Dermis blood vessel endothelial cell (primary cell): ENCODE measurements at places on chromosomes 11 and 22. TPM values are rescaled to one million over a fixed set of nuclear protein-coding genes. Genes with fewer than 3 reads are reported as not detected.

DBX1 gene
- not detected in 2 replicates for total RNA-seq

PRG3 gene
- total RNA-seq = not detected in 2 replicates

A4GALT gene
- 52.5 and 60.2 TPM in 2 replicates for total RNA-seq

STX5 gene
- 34.4 and 36.8 TPM in 2 replicates for total RNA-seq

GRCh38 chr22:23831781-23832180 lies 7.0 kb downstream of the DERL3 start:
- DNase-seq = no peak

DNA sequence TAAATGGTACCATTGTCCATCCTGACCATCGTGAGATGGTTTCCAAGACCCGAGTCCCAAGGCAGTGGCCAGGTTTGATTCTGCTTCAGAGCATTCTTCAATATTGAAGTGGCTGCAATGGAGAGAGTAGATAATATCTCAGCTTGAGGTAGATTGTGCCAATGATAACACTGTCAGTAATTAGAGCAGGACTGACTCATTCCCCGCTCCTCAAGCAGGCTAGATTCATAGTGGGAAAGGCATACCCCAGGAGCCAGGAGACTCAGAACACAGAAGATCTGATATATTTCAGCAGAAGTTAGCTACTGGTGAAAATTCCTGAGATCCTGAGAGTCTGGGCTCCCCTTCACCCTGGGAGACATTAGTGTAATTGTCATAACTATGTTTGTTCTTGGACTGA lies 55.6 kb upstream of the LARGE1 start:
- DNase-seq = no peak

DNA sequence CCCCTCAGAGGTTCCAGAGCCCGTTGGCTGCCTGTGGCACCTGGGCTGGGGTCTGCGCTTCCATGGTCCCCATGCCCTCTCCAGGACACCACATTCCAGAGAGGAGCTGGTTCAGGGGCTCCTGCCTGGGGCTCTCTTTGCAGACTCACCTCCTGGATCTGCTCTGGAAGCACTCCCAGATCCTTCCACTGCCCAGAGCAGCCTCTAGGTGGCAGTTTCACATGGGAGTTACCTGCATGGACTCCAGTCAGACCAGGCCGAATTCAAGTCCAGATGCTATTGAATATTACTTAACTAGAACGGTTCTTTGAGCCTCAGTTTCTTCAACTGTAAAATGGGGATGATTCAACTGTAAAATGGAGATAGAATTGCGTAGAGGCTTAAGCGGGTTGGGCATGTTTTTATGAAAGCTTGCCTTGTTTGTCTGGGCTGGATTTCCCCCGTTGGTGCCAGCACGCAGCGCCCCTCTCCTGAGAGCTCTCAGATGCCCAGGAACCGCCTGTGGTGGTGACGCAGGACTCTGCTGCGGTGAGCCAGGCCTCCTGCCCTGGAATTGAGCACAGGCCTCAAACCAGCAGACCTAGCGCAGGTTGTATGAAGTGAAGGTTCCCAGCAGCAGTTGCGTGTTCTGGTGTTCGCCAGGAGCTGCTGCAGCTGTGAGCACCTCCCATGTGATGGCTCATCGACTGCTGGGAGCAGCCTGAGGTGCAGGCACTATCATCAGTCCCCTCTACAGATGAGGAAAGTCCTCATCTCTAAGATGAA lies 44.2 kb downstream of the LMO1 start:
- DNase-seq = peak; percentile 73

DNA sequence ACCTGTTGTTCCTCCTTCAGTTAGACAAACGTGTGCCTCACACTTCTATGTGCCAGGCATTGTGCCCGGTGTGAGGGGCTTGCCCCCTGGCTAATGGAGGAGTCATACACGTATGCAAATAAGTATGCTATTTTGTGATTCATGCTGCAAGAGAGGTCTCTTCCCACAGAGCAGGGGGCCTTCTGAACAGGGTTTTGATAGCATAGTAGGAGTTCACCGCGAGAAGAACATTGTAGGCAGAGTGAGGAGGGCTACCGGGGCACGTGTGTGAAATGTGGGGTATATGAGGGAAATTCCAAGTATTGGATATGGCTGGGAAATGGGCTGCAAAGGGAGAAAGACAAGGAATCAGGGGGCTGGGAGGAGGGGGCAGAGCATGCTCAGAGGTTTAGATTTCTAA lies 84.5 kb downstream of the NECTIN1 start:
- DNase-seq = no peak

DNA sequence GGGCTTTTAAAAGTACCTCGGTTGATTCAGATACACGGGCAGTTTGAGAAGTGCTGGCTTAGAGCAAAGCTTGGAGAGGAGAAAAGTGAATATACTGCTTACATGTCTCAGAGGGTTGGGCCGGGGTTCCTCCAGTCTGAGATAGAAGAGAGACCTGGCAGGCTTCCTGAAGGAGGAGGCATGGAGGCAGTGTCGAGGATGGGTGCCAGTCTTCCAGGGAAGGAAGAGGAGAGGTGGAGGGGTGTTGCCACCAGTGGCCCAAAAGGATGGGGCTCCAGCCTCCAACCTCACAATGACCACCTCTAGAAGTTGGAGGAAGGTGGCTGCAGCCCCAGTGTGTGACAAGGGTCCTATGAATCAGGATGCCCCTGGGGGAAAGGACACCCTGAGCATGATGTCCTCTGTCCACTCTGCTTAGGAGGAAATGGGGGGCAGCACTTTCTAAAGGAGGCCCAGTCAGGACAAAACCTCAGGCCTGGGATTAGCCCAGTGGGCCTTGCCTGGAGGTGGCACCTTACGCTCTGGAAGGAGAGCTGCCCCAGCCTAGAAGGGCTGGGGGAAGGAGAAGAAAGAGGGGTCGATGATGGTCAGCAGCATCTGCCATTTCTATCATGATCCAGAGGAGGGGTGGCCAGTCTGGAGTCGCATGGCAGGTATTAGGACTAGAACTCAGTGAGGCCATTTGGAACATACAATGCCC lies 65.2 kb downstream of the CD82 start:
- DNase-seq = no peak

DNA sequence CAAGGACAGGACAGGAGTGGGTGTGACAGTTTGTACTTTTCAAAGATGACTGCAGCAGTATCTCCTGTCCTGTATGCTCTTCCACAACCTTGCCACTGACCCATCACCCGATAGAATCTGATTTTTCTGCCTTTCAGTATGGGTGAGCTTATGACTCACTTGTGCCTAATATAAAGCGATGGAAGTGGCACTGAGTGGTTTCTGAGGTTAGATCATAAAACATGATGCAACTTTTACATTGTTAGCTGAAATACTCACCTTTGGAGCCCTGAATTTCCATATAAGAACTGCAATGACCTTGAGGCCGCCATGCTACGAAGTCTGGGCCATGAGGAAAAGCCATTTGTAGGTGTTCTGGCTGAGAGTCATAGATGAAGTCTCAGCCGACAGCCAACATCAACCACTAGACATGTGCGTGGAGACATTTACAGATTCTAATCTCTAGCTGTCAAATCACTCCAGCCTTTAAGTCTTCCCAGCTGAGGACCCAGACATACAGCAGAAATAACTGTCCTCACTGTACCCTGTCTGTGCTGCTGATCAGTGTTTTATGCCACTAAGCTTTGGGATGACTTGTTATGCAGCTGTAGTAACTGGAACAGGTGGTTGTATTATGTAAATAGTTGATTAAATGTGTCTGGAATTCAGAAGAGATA lies 105.9 kb upstream of the ARHGAP20 start:
- DNase-seq = no peak

DNA sequence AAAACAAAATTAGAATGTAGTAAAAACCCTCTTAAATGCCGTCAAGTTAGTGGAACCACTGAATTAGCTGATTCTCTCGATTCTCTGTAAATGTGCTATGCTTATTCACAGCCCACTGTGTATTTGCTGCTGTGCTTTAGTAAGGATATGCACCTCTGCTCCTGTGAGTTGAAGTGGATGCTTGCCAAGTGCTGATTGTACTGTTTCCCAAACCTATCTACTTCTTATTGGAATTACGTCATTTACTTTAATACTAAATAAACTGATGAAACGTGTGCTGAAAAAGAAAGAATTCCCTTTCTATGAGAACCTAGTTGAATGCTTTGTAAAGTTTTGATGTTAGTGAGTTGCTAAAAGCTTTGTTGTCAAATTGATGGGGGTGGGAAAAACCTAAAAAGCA lies 158.4 kb downstream of the LRRC4C start:
- no peak for DNase-seq

DNA sequence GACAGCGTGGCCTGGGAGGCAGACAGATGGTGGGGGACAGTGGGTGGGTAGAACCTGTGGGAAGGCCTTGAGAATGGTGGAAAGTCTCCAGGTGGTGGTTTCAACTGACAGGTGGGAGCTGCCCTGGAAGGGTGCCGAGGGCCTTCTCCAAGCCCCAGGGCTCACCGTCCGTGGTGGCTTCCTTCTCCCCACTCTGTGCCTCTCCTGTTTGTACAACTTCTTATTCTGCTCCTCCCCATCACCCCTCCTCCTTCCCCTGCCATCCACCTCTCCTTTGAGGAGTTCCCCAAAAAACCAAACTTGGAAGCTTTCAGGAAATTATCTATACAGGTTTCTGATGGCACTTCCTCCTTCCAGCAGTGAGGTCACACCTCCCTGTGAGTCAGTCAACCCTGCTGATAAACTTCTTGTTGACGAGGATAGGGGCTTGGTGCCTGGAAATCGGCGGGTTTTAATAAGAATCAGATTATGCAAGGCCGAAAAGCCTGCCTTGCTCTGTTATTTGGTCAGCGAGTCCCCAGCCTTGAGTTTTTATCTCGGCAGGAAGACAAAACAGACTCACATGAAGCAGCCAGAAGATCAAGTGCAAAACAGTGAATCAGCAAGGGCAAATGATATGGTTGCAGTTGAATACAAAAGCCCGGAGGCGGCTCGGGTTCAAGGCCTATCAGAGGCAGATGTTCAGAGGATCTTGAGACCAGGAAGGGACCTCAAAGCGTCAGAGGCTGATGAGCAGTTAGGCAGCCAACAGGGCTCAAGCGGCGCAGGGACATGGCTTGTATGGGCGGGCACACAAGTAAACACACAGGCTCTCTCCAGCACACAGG lies 9.5 kb upstream of the ST3GAL4 start:
- peak; percentile 69 for DNase-seq

- DNase-seq = no peak
Measured at GRCh38 chr11:15072551-15073143, 746 bp upstream of the CALCB start.

DNA sequence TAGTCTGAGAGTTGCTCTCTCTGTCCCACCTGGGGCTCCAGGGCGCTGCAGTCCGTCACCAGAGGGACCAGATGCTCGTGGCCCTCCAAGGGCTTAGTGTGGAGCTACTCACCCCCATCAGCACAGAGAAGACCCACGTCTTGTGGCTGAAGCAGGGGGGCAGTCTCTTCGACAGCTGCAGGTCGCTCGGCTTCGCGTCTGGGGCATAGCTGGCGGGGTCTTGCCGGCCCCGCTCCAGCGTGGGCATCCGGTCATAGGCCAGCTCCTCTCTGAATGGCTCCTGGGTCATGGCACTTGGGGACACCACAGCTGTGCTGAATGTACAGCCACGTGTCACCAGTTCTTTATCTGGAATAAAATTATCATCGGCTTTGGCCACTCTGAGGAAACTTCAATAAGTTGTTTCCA lies 608 bp downstream of the MLC1 start:
- DNase-seq = no peak

DNA sequence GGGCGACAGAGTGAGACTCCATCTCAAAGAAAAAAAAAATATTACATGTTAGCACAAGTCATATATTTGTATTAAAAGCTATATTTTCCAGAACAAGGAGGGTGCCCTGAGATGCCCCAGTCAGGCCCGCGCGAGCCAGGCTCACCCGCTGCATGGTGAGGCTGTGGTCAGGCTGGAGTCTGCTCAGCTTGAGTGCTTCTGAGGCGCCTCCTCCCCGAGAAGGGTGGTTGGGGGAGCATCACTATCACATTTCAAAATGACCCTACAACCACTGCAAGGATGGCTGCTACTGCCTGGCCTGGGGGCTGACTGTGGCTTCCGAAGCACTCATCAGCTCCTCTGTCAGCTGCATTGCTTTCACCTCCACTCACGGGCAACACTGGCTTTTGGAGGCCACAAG lies 77.1 kb downstream of the SCUBE1 start:
- DNase-seq = no peak

- peak; percentile 79 for DNase-seq
Measured at GRCh38 chr11:117144477-117145392, 648 bp downstream of the PAFAH1B2 start.

DNA sequence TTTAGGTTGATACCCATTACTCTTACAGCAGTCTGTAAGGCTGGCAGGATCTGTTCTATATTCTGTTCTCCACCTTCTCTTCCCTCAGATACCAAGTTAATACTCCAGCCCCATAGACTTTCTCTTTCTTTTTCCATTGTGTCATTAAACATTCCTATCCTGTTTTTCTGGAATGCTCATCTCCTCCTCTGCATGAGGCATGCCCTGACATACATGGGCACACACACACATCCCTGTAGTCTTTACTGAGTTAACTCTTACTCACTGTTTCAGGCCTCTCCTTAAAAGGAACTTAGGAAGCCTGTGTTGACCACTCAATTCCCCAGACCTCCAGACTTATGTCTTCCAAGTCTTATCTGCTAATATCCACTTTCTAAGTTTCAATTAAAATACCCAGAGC lies 476.8 kb downstream of the METTL15 start:
- DNase-seq = no peak

GRCh38 chr11:22180131-22180530 lies 12.8 kb upstream of the ANO5 start:
- DNase-seq = no peak

DNA sequence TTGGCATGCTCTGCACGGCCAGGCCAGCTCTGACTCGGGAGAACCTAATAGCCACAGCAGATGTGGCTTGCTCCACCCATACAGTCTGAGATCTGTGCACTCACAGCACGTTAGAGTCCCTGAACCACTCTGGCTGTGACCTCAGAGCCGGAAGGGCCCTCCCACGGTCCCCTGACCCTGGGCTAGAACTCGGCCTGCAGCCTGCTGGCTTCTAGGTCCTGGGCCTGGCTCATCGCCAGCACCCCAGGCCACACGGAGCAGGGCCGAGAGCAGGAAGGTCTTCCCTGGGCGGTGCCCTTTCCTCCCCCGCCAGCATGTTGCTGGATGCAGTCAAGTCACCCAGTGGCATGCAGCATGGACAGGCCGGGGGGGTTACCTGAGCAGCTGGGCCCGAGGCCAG lies 35.3 kb upstream of the TTLL12 start:
- peak; percentile 6 for DNase-seq

DNA sequence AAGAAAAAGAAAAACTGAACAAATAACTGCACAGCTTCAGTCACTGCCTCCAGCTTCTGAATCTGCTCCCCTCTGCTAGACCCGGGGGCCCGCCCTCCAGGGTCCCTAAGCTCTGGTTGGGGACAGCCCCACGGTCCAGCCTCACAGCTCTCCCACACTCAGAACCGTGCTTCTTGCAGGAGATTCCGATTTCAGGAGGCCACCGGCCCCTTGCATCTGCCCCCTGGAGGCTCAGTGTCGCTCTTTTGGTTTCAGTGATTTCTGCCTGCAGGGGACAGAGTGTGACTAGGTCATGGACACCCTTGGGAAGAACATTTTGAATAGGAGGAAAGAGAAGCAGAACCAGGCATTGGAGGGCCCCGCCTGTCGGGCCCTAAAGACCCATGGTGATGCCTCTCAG lies 23.1 kb upstream of the RPS3 start:
- DNase-seq = no peak

DNA sequence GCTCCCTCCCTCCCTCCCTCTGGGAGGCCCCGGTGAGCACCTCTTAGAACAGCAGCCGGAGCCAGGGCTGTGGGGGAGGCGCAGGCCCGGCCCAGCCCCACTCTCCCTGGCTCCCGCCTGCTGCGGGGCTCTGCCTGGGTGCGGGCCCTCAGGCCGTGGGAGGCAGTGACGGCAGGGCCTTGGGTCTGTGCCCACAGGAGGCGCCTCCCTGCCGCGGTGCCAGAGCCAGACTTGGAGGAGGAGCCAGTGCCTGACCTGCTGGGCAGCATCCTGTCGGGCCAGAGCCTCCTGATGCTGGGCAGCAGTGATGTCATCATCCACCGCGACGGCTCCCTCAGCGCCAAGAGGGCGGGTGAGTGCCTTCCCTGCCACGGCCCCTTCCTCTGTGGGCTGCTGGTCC lies 9.5 kb downstream of the IRF7 start:
- peak; percentile 31 for DNase-seq
